ENCODE measurements at places on chromosomes 4 and X.

DNA sequence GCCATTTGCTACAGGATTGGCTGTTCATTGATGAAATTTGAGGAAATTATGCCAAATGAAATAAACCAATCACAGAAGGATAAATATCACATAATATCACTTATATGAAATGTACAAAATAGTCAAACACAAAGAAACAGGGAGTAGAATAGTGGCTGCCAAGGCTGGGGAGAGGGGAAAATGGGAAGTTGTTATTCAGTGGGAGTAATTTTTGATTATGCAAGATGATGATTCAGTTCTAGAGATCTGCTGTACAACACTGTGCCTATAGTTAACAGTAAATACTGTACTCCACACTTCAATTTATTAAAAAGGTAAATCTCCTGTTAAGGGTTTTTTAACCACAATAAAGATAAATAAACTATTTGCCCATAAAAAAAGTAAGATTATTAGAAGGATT is 101.1 kb downstream of the TMA16 start:
- DNase-seq: no peak

DNA sequence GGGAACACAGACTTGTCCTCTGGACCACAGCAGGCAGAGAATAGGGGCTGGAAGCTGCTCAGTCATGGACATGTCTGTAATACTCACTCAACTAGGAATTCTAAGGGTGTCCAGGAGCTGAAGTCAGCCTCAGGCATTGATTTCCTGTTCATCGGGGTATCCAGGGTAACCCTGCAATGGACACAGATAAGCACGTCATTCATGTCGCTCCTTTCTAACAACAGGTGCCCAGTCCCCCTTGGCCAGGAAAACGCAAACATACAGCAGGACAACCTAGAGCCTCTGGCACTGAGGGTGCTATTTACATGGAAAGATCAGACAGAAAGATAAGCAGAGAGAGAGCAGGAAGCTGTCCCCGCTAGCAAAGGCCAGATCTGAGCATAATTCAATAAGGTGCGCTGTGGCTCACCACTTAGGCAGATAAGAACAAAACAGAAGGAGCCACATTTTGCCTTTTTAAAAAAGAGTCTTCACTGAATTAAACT is 21.3 kb downstream of the QDPR start:
- no peak for DNase-seq

GRCh38 chr4:35164063-35164462 is 1080.3 kb downstream of the ARAP2 start:
- DNase-seq: no peak

GRCh38 chr4:38769857-38770256 is 12.9 kb downstream of the TLR10 start:
- DNase-seq: no peak

DNA sequence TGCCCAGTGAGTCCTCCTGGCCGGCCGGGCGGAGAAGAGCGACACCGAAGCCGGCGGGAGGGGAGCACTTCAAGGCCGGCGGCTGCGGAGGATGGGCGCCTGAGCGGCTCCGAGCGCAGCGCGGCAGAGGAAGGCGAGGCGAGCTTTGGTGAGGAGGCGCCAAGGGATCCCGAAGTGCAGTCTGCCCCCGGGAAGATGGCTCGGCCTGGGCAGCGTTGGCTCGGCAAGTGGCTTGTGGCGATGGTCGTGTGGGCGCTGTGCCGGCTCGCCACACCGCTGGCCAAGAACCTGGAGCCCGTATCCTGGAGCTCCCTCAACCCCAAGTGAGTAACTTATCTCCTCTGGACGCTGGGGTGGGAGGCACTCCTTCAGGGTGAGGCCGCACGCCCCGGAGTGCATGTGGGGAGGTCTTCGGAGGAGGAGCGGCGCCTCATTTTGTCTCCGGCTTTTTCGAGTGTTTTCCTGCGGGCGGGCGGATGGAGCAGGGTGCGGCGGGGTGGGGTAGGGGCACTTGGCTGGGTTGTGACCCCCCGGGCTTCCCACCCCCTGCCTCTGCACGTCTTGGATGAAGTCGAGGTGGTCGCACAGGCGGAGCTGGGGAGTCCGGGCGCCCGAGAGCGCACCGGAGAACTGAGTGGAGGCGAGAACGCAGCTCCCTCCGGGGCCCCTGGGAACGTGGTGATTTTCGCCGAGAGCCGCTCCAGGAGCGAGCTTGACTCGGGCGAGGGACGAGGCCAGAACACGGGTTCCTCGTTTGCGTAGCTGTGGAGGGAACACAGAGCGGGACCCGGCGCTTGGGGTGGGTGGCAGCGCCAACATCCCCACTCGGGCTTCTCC is 979 bp downstream of the EFNB1 start:
- DNase-seq: peak; percentile 11

DNA sequence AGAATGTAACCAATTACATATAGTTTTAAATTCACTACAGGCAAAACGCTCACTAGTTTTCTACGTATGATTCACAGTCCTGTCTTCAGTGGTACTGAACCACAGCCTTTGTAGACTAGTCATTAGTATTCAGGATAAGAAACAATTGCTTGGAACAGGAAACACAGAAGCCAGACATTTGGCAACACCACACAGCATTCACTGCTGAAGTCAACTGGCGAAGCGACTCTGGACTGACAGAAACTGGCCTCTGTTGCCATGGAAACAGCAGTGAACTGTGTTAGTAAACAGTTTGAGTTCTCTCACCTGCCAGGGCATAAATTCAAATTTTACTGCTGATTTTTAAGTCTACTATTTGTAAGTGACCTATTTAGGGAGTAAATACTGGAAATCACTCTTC is 57.6 kb downstream of the MAPK10 start:
- no peak for DNase-seq

GRCh38 chr4:72525938-72526337 is 43.1 kb downstream of the ADAMTS3 start:
- DNase-seq: no peak

DNA sequence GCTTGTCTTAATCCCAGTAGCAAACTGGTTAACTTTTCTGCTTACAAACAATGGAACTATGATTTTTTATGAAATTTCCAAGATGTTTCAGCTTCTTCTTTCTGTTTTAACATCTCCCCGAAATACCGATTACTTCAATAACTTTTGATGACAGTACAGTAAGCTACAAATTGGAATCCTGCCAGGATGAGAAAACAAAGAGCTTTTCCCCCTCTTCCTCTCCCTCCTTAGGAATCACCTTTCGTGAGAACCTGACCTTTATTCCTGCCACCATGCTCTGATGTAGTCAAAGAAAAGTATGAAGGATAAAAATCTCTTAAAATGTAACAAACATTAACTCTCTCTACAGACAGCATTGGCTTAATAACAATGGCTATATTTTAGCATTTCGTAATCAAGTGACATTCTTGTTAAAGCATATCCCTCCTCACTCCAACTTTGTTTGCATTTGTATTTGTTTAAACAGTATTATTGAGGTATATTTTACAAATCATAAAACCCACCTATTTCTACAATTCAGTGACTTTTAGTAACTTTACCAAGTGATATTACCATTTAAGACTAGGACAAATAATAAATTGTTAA is 148.7 kb upstream of the NAP1L5 start:
- DNase-seq: no peak

DNA sequence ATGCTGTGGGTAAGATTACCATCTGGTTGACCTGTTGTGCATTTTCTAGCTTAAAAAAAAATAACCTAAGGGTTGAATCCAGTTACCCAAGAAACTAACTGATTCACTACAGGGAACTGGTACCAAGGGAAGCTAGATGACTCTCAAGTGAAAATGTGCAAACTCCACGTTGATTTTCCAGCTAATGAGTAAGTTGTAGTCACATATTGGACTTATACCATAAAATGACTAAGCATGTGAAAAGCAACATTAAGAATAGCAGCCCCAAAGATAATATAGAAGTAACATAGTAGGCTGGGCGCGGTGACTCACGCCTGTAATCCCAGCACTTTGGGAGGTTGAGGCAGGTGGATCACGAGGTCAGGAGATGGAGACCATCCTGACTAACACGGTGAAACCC is 270.9 kb downstream of the SPRY1 start:
- DNase-seq: no peak

DNA sequence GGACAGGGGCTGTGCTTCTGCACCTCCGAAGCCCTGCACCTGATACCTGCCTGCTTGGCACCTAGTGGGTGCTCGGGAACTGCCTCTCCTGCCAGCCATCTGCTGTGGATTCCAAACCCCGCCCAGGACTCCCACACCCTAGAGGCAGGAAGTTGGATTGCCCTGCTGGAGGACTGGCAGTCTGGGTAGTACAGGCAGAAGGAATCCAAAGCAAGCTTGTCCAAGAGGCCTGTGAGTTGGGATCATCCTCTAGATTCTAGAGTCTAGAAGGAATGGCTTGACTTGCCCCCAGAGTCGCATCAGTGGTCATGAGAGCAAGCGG is 64.6 kb upstream of the MTM1 start:
- no peak for DNase-seq
